ENCODE measurements at places on chromosomes 5 and 9. TPM values are rescaled to one million over a fixed set of nuclear protein-coding genes. Genes with fewer than 3 reads are reported as not detected.

DNA sequence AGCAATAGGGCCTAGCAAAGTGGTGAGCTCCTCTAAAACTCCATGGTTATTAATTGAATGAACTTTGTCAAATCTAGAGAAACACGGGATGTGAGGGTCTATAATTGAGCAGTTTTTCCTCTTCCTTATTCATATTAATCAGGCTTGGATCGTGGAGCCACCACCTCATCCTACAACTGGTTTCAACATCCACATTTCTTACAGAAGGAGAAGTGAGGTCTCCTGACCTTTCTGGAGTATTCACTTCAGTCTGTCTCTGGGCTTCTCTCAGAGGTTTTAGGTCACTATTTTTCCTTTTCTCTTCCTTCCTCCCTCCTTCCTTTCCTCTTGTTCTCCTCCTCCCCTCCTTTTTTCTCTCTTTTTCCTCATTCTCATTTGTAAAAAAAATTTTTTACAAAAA lies 177.3 kb upstream of the ACTBL2 start:
- no peak for DNase-seq
- no peak overlapping the region for H3K4me3 ChIP-seq
- no peaks in the 10 kb centered on the region for H3K4me1 ChIP-seq

DNA sequence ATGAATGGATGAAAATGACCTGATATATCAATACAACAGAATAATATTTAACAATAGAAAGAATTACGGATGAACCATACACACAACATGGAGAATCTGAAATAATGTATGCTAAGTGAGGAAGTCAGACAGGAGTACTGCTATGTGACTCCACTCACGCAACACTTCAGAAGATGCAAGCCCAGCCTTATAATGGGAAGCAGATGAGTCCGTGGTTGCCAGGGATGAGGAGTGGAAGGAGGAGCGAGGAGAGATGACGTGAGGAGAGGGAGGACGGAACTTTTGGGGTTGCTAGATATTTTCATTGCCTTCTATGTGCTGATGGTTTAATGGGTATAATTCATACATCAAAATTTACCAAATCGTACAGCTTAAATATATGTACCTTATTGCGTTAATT lies 55.4 kb upstream of the ERCC6L2 start:
- no peaks in the 10 kb centered on the region for H3K36me3 ChIP-seq
- H3K27me3 ChIP-seq, result no peaks in the 10 kb centered on the region
- DNase-seq, result no peak
- no peak overlapping the region for H3K4me3 ChIP-seq

Gene C9
- total RNA-seq, result 0.52 TPM

DNA sequence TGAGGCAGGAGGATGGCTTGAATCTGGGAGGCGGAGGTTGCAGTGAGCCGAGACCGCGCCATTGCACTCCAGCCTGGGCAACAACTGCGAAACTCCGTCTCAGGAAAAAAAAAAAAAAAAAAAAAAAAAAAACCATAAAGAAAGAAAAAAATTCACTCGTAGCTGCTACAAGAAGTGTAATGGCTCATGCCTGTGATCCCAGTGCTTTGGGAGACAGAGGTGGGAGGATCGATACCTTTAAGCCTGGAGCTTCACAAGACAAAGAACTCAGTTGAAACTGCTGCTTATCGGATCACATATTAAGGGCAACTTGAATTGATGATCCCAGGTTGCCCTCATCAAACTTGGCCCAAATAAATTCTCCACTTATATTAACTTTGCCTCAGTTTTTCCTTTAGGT lies 1.0 kb upstream of the ZCCHC7 start:
- no peak overlapping the region for H3K27ac ChIP-seq
- no peaks in the 10 kb centered on the region for H3K27me3 ChIP-seq
- no peaks in the 10 kb centered on the region for H3K36me3 ChIP-seq
- no peak overlapping the region for H3K4me3 ChIP-seq
- peaks cover 9% of the 10 kb centered on the region for H3K4me1 ChIP-seq

- H3K4me3 ChIP-seq, result no peak overlapping the region
- H3K36me3 ChIP-seq, result no peaks in the 10 kb centered on the region
- DNase-seq, result no peak
- H3K27ac ChIP-seq, result no peak overlapping the region
- peaks cover 3% of the 10 kb centered on the region for H3K4me1 ChIP-seq
Observed at GRCh38 chr5:88552426-88552825, 283.8 kb upstream of the TMEM161B start.

Gene TSC1
- 73.5 TPM for total RNA-seq

Gene FOXE1
- not detected for total RNA-seq

GRCh38 chr9:87255431-87256155 lies 242.1 kb upstream of the DAPK1 start:
- no peaks in the 10 kb centered on the region for H3K4me1 ChIP-seq
- H3K4me3 ChIP-seq, result no peak overlapping the region
- no peaks in the 10 kb centered on the region for H3K36me3 ChIP-seq
- H3K27ac ChIP-seq, result no peak overlapping the region

- no peak overlapping the region for H3K4me3 ChIP-seq
- H3K27ac ChIP-seq, result no peak overlapping the region
- peaks cover 18% of the 10 kb centered on the region for H3K4me1 ChIP-seq
- DNase-seq, result no peak
Observed at GRCh38 chr9:93205896-93206575, 22.1 kb downstream of the WNK2 start.

DNA sequence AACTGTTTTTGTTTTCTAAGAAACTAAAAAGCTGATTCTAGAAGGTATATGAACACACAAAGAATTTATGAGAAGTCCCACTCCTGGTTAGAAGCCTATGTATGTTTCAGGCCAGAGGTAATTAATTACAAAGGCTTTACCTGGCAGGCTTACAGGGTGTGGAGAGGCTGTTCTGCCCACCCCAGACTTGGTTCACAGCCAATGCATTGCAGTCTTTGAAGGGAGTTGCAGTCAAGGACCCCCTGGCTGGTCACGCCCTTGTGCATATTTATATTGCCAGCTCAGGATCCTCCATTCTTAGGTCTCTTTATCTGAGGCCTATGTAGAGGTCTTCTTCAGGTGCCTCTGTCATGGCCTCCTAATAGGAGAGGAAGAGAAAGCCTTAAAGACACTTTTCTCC lies 13.6 kb upstream of the PRSS3 start:
- H3K4me1 ChIP-seq, result no peaks in the 10 kb centered on the region
- no peak for DNase-seq
- no peak overlapping the region for H3K4me3 ChIP-seq
- no peaks in the 10 kb centered on the region for H3K36me3 ChIP-seq
- H3K27ac ChIP-seq, result no peak overlapping the region

DNA sequence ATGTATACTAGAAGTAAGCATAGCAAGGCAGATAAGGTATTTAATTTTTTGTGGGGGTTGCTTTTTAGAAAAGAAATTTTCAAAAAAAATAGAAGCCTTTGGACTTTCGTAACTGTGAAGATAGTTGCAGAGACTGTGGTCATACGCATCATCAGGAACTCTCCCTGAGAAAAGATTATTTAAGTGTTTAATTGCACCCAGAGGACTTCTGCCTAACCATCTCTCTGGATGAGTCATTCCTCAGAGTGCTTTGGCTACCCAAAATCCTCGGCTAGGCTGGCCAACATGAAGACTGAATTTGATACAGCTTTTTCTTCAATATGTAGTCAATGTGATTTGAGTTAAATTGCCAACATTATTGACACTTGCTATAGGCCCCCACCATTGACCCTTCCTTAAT lies 296.4 kb downstream of the TLR4 start:
- H3K36me3 ChIP-seq, result no peaks in the 10 kb centered on the region
- DNase-seq, result no peak
- H3K4me1 ChIP-seq, result no peaks in the 10 kb centered on the region
- H3K27ac ChIP-seq, result no peak overlapping the region
- no peak overlapping the region for H3K4me3 ChIP-seq
- H3K27me3 ChIP-seq, result no peaks in the 10 kb centered on the region

DNA sequence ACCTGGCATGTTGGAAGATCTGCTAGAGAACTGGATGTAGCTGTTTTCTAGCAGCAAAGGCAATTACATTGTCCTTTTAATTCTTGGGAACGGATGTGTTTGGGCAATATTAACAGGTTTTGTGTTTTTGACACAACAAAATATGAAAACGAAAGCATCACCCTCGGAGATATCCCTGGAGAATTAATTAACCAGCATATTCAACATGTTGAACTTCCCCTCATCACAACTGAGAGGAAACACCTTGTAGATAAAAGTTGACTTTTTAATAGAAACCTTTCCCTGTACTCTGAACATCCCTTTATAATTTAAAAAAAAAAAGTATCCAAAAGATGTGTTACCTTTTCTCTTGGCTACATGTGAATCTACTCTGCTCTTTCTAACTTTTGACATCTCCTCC lies 13.0 kb downstream of the SEMA6A start:
- no peak overlapping the region for H3K27ac ChIP-seq
- no peaks in the 10 kb centered on the region for H3K4me1 ChIP-seq
- no peaks in the 10 kb centered on the region for H3K36me3 ChIP-seq
- DNase-seq, result no peak
- no peak overlapping the region for H3K4me3 ChIP-seq
- H3K27me3 ChIP-seq, result no peaks in the 10 kb centered on the region

DNA sequence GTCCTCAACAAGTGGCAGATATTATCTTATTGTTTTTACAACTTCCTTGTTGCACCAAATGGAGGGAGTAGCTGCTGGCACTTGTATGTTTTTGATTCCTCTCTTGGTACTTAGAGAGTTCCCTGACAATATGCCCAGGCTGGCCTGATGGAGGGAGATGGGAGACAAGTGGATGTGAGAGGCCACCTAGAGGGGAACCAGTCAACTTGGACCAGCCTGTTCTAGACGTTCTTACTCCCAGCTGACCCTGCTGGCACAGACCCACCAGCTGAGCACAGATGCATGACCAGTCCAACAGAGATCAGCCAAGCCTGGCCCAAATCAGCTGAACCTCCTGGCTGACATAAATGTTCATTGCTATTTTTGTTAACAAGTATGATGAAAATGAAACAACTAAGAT lies 60.9 kb upstream of the GDNF start:
- H3K4me1 ChIP-seq, result no peaks in the 10 kb centered on the region
- H3K4me3 ChIP-seq, result no peak overlapping the region
- no peak for DNase-seq
- no peaks in the 10 kb centered on the region for H3K36me3 ChIP-seq
- no peak overlapping the region for H3K27ac ChIP-seq

DNA sequence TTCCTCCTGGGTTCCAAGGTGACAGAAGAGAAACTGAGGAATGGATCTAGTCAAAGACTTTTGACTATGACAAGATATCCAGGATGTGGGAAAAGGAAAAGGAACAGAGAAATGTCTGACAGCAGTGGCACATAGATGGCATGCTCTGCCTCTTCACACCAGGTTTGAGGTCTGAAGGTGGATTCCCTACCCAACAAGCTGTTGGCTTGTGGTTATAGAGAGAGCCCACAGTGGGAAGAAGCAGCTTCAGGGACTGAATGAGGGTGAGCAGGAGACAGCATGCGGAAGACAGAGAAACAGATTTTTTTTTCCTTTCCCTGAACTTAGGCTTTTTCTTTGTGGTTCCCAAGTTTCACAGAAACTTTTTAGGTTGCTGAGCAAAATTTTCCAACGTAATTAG lies 20.6 kb downstream of the IFNW1 start:
- H3K4me1 ChIP-seq, result peaks cover 12% of the 10 kb centered on the region
- no peaks in the 10 kb centered on the region for H3K36me3 ChIP-seq
- DNase-seq, result no peak
- no peak overlapping the region for H3K4me3 ChIP-seq
